ENCODE measurements at places on chromosomes 7 and 10.

- no peak for DNase-seq
These were observed 12.8 kb downstream of the HECTD2 start for GRCh38 chr10:91422915-91423314.

DNA sequence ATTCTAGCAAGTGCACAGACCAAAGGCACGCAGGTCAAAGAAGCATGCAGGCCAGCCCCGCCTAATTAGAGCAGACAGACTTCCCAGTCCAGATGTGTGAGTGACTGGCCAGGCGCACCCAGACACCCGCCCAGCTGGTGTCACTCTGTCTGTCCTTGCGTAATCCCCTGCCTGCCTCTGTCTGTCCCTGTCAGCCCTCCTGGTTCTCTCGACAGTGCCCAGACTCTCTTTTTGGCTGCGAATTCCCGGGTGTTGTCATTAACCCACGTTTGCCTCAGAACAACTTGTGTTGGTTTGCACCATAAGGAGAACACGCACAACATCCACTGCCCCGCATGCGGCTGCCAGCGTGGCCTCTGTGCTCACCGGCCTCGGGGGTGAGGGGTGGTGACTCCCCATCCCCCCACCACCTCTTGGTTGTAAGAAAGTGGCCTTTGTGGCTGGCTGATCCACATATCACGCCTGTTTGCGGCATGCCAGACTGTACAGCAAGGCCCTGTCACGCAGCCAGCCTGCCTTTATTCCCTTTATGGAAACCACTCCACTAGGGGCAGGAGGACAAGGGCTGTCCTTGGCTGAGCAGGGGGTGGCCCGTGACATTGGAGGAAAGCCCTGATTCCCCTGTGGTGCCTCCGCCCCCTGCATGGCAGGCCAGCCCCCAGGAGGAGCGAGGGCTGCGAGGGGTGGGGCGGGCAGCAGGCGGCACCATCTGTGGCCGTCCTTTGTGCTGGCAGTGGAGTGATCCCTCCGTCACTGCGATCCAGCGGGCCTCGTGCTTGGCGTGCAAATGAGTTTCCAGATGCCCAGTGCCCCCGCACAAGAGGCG is 72.8 kb upstream of the PPIF start:
- DNase-seq, result no peak

GRCh38 chr7:46286356-46286755 is 365.3 kb upstream of the IGFBP3 start:
- no peak for DNase-seq

DNA sequence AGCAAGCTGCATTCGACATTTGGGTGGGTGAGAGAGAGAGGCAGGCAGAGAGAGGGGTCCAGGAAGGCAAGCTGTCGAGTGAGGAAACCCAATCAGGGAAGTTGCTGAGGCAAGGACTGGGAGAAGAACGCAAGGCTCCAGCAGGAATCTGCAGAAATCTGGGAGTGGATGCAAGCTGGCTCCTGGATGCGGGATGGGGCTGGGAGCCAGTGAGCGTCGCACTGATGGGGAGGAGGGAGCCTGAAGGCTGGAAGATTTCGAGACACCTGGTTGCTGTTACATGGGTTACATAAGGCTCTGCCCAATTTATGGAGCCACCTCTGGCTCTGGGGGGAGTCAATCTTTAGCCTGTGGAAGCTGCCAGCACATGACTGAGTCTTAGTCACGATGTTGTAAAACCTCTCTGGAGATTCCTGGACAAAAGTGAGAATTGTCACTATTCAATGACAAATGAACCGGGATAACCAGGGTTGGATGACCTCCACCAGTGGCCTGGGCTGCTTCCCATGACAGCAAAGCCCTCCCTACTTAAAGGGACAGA is 51.1 kb upstream of the ADRB1 start:
- DNase-seq, result no peak

DNA sequence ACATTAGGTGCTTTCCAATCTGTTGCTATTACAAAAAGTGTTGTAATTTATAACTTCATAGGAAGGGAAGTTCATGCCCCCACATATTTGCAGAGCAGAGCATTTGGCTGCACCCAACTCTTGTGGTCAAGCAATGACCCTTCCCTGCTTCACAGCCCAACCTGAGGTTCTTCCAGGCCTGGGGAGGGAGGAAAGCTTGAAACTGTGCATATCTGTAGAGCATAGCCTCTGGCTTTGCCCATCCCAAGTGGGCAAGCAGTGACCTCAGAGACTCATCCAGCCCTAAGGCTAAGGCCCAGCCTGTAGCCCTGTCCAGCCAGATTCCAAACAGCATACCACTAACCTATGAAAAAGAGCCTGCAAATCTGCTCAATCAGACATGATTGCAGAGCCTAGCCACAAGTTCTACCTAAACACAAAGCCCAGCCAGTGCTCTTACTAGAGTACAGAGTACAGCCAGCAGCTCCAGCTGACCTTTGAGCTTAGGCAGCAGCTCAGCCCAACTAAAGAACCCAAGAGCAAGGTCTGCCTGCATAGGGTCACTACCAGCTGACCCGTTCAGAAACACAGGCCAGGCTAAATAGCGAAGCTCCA is 14.4 kb upstream of the GSTK1 start:
- no peak for DNase-seq

DNA sequence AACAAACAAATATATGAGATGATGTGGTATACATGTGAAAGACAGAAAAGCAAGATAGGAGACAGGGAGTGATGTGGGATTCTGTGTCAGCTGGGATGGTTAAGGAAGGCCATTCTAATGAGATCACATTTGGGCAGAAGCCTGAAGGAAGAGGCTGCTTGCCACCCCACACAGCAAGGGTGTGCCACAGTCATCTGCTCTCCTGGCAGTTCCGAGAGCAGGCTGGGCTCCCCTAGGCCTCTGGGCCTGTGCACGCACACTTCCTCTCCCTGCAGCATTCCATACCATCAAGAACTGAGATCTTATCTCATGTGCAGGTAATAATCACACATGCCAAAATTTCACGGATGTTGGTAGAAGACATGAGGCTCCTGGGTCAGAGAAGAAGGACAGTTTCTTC is 43.1 kb downstream of the SYPL1 start:
- no peak for DNase-seq

GRCh38 chr7:33287738-33288137 is 158.4 kb downstream of the BBS9 start:
- DNase-seq, result no peak

- DNase-seq, result no peak
These were observed 65.4 kb downstream of the SGMS1 start for GRCh38 chr10:50558371-50558770.

- DNase-seq, result no peak
These were observed 248.8 kb upstream of the FZD8 start for GRCh38 chr10:35890676-35891495.

DNA sequence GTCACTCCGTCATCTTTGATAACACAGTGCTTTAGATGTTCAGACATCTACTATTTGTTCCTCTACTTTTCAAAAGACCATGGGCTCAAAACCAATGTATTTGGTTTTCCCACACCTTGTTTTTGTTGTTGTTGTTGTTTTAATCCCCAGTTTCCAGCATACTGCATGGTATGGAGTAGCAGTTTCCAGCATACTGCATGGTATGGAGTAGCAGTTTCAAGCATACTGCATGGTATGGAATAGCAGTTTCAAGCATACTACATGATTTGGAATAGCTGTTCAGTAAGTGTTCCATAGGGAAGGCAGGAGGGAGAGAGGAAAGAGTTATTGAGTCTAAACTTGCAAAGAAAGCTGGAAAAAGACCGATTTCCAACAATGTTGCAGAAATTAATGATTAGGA is 314.3 kb upstream of the PRKCQ start:
- DNase-seq, result no peak

DNA sequence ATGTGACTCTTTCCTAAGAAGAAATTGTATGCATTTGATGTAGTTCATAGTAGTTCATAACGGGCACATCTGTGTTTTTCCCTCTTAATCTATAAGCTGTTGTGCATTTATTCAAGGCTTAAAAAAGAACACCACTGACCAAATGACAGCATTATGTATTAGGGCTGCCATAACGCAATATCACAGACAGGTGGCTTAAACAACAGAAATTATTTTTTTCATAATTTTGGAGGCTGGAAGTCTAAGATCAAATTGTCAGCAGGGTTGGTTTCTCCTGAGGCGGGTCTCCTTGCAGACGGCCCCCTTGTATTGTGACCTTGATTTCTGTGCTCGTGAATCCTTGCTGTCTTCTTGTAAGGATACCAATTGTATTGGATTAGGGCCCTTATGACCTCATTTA is 627 bp upstream of the SSMEM1 start:
- DNase-seq, result no peak

DNA sequence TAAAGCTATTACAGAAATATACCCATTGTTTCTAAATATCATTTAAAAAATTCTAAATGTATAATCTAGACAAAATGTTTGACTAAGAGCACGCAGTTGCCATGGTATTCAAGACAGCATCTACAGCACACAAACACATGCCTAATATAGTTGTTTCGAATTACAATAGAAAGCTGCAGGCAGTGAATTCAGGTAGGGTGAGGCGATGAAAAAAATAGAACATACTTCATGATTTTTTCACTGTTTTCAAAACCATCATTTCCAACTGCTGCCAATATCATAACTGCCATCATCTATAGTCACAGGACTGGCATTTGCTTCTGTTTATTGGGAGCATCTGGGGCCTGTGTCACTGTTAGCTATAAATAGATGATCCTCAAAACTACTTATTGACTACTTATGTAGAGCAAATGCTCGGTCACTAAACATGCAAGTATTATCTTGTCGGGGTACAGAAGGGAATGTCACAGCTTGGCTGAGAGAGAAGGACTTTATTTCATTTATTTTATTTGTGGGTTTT is 34.4 kb upstream of the OTUD1 start:
- no peak for DNase-seq

GRCh38 chr7:101618916-101619315 is 10.2 kb downstream of the MYL10 start:
- no peak for DNase-seq

GRCh38 chr7:96122746-96123145 is 199.2 kb downstream of the SLC25A13 start:
- DNase-seq, result no peak

- no peak for DNase-seq
These were observed 12.4 kb downstream of the CPA5 start for GRCh38 chr7:130356876-130357611.

- no peak for DNase-seq
These were observed 512.5 kb downstream of the REEP3 start for GRCh38 chr10:64033711-64034110.

- no peak for DNase-seq
These were observed 34.5 kb downstream of the PPP1R3C start for GRCh38 chr10:91598211-91598977.

DNA sequence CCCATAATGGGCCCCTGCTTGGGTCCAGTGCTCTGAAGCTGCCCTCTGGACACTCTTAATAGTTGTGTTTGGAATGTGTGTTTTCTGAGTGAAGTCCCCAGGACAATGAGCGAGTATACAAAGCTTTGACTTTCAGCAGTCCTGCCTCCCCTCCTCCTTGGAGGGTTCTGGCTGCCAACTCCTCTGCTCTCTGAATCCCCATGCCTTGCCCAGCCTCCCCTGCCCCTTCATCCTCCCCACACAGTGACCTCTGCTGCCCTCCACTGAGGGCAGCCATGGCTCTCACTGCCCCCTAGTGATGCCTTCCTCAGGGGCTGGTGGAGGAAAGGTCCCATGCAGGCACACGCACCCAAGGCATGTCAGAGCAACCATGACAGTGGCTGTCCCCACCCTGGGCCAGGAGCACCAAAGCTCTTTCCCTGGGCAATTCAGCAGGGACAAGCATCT is 40.9 kb downstream of the FRMPD2 start:
- DNase-seq, result no peak

DNA sequence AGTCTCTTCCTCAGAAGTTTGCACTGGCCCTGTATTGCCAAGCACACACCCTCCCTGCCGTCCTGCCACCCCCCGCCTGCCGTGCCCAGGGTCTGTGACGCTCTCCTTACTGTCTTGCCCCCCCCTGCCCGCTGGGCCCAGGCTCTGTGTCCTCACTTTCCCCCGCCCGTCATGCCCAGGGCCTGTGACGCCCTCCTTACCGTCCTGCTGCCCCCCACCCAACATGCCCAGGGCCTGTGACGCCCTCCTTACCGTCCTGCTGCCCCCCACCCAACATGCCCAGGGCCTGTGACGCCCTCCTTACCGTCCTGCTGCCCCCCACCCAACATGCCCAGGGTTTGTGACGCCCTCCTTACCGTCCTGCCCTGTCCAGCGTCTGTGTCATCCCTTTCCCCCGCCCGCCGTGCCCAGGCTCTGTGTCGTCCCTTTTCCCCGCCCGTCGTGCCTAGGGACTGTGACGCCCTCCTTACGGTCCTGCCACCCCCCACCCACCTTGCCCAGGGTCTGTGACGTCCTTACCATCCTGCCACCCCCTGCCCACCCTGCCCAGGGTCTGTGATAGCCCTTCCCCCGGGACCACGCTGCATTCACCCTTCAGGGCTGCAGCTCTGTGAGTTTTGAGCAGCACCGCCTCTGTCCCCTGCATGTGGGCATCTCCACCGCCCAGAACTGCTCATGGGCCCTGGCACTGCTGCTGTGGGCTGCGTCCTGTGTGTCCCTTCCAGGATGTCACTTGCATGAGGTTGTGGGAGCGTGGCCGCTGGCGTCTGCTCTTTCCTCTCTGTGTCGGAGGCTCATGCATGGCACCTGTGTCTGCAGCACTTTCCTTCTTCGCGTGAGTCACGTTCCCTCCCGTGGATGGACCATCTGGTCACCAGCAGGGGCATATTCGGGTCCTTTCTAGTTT is 19.3 kb upstream of the PRKAR1B start:
- no peak for DNase-seq

GRCh38 chr7:41501466-41501865 is 201.4 kb downstream of the INHBA start:
- no peak for DNase-seq

- no peak for DNase-seq
These were observed 256.0 kb downstream of the SKAP2 start for GRCh38 chr7:26608402-26608801.

DNA sequence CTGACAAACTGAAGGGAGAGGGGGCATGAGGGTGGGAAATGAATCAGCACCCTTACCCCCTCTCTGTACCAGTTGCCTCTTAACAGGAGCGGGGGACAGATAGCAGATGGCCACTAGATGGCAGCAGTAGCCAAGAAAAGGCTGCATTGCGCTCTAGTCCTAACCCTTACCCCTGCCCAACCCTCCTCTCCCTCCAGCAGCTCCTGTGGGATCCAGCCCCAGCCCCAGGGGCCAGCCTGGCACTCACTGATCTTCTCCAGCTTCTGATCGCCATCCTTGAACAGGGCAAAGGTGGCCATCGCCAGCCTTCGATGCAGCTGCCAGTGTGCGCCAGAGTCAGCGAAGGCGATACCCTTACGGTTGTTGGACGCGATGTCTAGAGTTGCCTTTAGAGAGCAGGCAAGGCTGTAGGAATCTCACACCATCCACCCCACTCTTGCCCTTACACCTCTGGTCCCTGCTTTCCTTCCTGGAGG is 2.2 kb downstream of the CYP17A1 start:
- DNase-seq, result peak; percentile 77

DNA sequence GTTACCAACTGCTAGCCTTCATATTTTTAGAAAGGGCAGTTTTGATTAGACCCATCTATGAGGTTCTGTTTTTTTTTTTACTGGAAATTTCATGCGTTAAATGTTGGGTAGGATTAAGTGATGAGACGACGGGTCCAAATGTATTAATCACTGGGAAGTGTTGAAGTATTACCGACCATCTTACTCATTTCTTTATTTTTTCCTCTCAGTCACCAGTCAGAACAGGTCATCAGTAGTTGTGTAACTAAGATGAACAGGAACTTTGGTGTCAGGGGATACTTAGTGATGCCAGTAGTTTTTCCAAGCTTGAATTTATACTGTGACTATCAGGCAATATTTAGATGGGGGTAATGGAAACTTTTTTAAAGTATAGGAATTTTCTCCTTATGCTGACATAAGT is 14.2 kb downstream of the TFAM start:
- DNase-seq, result no peak

- DNase-seq, result no peak
These were observed 30.1 kb upstream of the RBM20 start for GRCh38 chr10:110613996-110614495.
